ENCODE measurements at places on chromosomes 13 and 19.

GRCh38 chr19:378706-379105 is 30.2 kb downstream of the C2CD4C start:
- DNase-seq, result no peak

- no peak for DNase-seq
Observed at GRCh38 chr13:111403266-111403665, 82.8 kb downstream of the TEX29 start.

DNA sequence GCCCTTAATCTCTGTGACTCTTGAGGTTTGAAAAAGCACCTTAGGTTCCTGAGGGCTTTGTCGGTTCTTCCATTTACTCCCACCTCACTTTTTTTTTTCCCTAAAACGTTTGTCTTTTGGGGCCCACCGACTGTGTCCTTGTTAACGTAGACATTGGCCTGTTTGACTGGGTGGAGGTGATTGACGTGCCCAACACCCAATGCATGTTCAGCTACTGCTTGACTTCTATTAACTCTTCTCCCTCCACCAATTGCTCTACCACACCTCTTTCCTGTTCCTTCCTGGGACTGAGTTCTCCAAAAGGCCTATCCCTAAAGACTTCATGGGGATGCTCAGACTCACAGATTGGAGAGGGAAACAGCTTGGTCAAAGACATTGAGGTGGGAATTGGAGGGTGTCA is 17.3 kb downstream of the CKM start:
- no peak for DNase-seq

DNA sequence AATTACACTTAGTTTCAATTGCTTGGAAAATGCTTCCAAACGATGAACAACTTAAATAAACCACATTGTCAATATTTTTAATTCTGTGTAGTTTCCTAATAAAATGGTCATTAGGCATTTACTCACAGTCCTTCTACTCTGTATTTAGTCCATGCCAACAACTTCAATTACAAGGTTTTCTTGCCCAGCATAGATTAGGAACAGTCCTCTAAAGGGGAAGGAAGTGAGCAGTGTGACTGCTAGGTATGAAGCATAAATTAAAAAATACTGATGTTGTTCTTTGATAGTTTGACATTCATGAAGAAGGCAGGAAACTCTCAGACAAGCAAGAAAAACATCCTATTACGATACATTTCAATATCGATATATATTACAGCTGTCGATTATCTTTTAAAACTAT is 716.0 kb upstream of the PCDH9 start:
- DNase-seq, result no peak

DNA sequence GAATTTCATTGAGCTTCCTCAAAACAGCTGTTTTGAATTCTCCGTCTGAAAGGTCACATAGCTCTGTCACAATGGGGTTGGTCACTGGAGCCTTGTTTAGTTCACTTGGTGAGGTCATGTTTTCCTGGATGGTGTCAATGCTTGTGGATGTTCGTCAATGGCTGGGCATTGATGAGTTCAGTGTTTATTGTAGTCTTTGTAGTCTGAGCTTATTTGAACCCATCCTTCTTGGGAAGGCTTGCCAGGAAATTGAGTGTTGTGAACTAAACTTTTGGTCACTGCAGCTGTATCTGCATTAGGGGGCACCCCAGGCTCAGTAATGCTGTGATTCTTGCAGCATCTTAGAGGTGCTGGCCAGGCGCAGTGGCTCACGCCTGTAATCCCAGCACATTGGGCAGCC is 22.0 kb downstream of the BLOC1S3 start:
- DNase-seq, result no peak

GRCh38 chr19:6095760-6096159 is 14.5 kb downstream of the RFX2 start:
- no peak for DNase-seq

- DNase-seq, result no peak
Observed at GRCh38 chr13:37869756-37870488, at the start of gene TRPC4. TSS of gene TRPC4 (minus strand) at chr13:37869772. CDS start at chr13:37783333, 86,439 bp downstream.

GRCh38 chr13:99071211-99071610 is 93.3 kb upstream of the DOCK9 start:
- DNase-seq, result no peak

- peak; percentile 96 for DNase-seq
Observed at GRCh38 chr19:8342684-8343482, at the start of gene KANK3. TSS of gene KANK3 (minus strand) at chr19:8343262. CDS start at chr19:8337828, 5,434 bp downstream.

GRCh38 chr13:78910147-78910546 is 251.2 kb upstream of the OBI1 start:
- DNase-seq, result no peak

DNA sequence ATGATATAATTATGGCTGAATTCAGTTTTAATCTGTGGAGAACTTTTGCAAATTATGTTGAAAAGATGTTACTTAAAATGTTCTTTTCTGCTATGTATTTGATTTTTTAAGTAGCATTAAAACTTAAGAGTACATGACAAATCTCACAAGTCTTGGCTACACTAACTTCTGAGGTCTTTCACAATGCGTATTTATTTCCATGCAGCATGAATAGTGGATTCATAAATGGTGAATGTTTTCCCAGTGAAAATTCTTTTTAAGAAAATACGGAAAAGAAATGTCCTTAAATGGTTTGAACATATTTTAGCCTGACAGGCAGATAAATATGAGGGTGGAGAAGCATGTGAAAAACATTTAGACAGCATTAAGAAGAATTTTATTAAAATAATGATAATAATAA is 30.2 kb downstream of the GARRE1 start:
- DNase-seq, result no peak

GRCh38 chr13:57970404-57970803 is 338.9 kb downstream of the PCDH17 start:
- no peak for DNase-seq

GRCh38 chr13:30576528-30576927 is 41.2 kb upstream of the USPL1 start:
- peak; percentile 29 for DNase-seq

DNA sequence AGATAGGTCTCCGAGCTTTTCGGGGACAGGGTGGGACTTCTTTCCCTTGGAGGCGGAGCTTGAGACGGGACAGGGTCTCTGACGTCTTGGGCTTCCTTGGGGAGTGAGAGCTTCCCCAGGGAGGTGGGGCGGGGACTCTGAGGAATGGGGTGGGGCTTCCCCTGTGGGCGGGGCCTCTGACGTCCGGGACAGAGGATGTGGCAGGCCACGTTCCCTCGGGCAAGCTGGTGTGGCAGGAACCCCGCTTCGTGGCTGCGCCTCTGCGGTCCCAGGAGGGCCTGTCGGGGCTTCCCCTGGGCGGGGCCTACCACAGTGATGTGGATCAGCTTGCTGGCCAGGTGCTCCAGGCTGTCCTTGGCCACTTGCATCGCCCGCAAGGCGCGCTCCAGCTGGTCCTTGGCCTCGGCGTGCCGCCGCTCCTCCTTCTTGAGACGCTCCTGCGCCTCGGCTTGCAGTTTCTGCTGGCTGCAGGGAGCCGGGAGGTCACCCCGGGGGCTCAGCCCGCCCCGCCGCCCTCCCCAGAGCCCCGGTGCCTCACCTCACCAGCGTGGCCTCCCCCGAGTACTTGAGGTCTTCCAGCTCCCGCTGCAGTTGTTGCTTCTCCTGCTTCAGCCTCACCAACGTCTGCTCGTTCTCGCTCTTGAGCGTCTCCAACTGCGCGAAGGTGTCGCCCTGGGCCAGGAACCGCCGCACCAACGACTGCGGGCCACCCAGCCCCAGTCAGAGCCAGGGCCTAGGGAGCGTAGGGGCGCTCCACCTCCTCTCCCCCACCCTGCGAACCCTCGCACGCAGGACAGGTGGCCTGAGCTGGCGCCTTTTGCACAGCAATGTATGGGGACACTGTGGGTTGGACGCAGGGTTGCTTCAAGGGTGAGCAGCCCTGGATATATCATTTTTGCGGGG is 3.3 kb upstream of the RGL3 start:
- DNase-seq, result peak; percentile 42

- no peak for DNase-seq
Observed at GRCh38 chr13:27634231-27634630, 12.5 kb downstream of the POLR1D start.

DNA sequence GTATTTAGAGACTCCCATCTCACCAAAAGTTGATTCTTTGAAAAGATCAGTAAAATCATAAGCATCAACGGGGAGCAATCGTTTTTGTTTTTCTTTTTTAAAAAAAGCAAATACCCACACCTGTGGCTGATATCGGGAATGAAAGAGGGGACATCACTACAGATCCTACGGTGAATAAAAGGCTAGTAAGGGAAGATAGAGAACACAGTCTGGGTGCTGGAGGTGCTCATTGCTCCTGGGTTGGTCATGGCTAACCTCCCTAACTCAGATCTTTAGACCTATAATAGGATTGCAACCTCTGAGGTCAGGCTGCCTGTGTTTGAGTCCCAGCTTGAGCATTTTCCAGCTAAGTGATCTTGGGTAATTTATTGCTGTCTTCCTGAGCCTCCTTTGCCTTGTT is 1.1 kb downstream of the EHD2 start:
- no peak for DNase-seq

GRCh38 chr13:61880578-61881283 is 465.1 kb upstream of the PCDH20 start:
- DNase-seq, result no peak

DNA sequence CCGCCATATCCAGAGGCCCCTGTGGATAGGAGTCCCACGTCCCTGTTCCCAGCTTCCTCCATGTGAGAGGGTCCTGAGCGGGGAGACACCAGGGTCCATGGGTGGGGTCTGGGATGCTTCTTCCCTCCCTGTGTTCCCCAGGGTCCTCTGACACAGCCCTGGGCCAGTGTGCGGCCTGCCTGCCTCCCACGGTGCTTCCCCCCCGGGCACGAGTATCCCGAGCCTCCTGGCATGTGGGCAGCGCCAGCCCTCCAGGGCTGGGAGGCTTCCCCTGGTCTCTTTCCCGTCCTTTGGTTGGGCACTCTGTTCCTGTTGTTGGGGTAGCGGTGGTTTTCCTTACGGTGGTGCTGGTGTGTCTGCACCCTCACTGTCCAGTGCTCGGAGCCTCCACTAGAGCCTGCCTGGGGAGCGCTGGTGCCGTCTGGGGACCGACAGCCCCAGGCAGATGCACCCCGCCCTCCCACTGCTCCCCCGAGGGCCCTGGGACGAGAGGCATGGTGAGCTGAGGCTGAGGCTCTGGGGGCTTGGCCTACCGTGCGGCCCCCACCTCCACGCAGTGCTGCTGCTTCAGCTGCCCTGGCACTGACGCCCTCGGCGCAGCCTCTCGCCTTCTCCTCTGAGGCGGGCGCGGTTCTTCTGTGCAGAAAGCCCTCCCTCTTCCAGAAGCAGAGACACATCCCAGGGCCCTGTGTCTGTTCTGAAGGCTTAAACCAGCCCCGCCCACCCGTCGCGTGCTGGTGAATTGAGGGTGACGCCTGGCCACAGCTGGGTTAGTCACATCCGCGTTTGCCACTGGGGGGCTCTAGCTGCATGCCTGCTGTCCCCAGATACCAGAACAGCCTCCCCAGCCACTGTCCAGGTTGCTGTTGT is 27.9 kb downstream of the PLEKHJ1 start:
- DNase-seq, result no peak

DNA sequence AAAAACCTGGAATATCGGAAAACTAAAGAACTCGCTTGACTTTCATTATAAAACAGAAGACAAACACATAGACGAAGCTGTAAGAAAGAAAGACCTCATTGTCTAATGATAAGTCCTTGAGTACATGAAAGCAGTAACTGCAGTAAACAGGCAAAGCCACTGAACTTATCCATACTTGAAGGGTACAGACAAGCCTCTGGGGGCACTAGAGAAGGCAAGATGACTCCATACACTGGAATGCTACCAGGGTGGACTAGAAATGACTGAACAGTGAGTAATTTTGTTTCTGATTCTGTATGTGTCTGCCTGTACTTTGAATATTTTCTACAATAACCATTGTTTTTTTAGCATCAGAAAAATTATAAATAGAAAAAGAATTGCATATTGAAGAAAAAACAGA is 507.9 kb downstream of the UQCRFS1 start:
- DNase-seq, result no peak

DNA sequence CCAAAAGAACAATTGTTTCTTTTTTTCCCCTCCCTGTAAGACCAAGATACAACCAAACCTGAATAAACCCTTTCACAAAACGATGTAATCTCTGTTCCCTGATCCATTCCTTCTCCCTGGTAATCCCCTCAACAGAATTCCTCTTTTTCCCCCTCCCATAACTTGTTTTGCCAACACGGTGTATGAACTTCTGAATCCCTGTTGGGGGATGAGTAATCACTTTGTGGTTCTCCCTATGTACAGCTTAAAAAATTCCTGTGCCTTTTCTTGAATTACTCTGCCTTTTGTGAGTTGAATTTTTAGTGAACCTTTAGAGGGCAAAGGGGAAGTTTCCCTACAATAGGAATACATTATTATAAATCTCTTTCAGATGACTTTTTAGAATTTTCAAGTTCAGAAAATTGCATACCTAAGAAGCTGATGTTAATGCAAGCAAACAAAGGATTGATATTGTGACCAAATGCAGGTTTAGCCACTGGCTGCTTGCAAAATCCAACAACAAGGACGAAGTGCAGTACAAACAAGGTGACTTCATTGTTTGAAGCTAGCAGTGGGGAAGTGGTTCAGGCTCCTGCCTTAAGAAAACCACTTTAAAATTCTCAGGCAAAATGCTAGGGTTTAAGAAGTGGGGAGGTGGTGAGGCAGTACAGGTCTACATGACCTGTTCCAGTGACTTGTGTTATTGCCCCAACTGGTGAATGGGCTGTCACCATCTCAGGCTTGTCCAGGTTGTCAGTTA is 15.0 kb upstream of the EPSTI1 start:
- no peak for DNase-seq

DNA sequence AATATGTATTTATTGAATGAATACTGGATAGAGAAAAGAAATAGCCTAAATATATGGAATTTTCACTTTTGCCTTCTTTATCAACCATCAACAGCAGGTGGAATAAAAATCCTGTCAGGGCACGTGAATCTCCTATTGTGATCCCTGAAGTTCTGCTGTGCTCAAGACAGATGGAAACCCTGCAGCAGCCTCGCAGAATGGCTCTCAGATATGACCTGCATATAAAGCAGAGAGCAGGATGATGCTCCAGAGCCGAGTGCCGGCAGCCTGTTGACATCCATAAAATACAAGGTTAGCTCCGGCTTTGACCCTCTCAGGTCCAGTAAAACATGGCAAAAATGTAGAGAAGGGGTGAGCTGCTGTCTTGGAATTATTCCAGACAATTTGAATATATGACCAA is 659.3 kb downstream of the DIAPH3 start:
- DNase-seq, result no peak

DNA sequence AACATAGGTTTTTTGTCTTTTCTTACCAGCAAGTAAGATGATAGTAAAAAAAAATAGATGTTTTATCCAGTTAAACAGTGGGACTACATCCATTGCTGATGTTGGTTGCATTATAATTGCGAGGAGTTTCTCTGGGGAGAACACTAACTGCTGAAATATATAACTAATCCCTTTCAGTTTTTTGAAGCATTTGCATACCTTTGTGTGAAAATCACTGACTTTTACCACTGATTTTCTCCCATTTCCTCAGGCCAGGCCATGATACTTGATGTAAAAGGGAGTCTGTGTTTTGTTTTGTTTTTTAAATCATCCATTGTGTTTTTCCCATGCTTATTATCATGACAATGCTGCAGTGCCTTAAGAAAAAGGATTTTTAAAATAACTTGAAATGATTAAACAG is 699.5 kb downstream of the PCDH9 start:
- no peak for DNase-seq
